M059J (cell line): ENCODE measurements at places on chromosomes 5 and 9. TPM values are rescaled to one million over a fixed set of nuclear protein-coding genes. Genes with fewer than 3 reads are reported as not detected.

GRCh38 chr5:38921174-38921573 is 75.4 kb downstream of the OSMR start:
- peak; percentile 20 for DNase-seq

- DNase-seq = no peak
These were observed 88.5 kb upstream of the SMC5 start for GRCh38 chr9:70170151-70170790.

PCSK1 gene
- 1.5 and 3.1 TPM in 2 replicates for total RNA-seq

ACTBL2 gene
- 9.3 and 12.9 TPM in 2 replicates for total RNA-seq
